ENCODE measurements at places on chromosomes 1 and 21.
A peak's percentile ranks its signal among the peaks of the same experiment; 100 is the strongest.

- no peak for DNase-seq
Measured at GRCh38 chr1:67367370-67368045, 59.8 kb downstream of the IL12RB2 start.

- peak; percentile 89 for DNase-seq
Measured at GRCh38 chr21:25370311-25370744, 237.0 kb downstream of the MRPL39 start.

DNA sequence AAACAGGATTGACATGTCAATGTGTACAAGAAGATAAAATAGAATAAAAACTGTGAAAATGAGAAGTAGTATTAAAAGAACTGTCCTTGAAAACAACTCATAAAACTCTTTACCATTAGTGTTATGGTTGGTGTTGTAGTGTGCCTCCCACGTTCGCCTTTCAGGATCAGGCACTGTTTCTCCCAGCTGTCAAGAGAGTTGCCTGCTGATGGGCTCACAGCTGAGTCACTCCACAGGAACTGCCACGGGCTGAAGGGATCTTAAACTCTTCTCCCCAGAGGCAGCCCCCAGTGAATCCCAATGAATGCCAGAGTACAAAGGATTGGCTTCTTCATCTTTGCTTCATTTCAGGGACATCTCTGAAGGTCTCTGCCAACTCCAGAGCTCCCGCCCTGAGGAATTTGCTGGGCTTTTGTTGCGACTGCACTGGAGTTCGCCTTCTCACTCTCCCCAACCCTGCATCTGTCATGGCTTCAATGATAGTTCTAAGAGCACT lies 119.6 kb downstream of the ADGRL2 start:
- peak; percentile 84 for DNase-seq

DNA sequence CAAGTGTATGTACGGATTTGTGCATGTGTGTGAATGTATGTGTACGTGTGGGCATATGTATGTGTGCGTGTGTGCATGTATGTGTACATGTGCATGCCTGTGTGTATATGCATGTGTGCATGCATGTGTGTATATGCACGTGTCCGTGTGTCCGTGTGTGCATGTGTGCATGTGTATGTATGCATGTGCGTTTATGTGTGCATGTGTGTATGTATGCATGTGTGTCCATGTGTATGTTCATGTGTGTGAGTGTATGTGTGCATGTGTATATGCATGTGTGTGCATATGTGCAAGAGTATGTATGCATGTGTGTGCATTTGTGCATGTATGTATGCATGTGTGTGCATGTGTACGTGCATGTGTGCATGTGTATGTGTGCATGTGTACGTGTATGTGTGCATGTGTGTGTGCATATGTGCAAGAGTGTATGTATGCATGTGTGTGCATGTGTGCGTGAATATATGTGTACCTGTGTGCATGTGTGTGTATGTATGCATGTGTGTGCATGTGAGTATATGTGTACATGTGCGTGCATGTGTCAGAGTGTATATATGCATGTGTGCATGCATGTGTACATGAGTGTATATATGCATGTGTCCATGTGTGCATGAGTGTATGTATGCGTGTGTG lies 15.6 kb downstream of the EPHA8 start:
- no peak for DNase-seq

DNA sequence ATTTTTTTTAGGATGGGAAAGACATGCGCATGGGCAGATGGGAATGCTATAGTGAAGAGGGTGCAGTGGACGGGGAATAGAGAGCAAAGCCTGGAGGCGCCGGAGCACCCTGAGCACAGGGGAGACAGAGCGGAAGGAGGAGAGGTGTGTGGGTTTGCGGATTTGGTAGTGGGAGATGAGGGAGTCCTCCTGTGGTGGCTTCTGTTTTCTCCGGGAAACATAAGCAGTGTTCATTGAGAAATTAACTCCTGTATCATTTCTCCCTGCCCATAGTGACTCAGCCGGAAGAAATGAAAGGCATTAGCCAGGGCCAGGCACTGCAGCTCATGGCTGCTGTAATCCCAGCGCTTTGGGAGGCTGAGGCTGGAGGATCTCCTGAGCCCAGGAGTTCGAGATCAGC lies 4.7 kb upstream of the PTPRF start:
- DNase-seq, result peak; percentile 7

GRCh38 chr1:109630081-109630897 lies 10.7 kb downstream of the AMPD2 start:
- no peak for DNase-seq

All from skeletal muscle cell (primary cell).